ENCODE measurements at places on chromosomes 7 and 10.

DNA sequence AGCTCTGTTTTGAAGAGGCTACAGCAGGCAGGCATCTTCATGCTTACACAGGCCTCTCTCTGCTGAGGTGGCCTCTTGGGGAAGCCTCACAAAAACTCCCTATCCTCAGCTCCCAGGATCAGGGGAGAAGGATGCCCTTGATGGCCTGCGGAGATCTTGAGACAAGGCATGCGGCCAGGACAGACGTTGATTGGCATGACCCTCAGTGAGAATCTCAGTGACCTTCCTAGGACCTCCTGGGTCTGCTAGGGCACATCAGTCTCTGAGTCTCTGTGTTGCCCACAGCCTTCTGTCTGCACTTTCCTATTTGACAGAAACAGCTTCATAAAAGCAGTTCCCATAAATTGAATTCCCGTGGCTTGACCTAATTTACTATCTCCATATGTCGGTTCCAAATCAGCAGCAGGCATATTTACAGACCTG lies 1005.8 kb upstream of the C7orf33 start:
- no peak for DNase-seq

DNA sequence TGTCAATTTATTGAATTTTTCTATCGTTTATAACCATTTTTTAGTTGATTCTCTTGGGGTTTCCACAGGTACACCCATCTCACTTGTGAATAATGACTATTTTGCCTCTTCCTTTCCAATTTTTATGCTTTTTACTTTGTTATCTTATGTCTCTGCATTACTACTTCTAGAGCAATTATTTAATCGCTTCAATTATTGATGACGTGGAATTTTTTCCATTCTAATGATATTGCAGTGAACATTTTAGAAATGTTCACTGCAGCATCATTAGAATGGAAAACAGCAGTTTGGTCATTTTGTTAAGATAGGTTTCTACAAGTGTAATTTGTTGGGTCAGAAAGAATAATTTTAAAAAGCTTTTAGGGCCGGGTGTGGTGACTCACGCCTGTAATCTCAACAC lies 27.1 kb downstream of the FZD1 start:
- DNase-seq: no peak

GRCh38 chr7:7264306-7265040 lies 82.1 kb downstream of the C1GALT1 start:
- DNase-seq: no peak

DNA sequence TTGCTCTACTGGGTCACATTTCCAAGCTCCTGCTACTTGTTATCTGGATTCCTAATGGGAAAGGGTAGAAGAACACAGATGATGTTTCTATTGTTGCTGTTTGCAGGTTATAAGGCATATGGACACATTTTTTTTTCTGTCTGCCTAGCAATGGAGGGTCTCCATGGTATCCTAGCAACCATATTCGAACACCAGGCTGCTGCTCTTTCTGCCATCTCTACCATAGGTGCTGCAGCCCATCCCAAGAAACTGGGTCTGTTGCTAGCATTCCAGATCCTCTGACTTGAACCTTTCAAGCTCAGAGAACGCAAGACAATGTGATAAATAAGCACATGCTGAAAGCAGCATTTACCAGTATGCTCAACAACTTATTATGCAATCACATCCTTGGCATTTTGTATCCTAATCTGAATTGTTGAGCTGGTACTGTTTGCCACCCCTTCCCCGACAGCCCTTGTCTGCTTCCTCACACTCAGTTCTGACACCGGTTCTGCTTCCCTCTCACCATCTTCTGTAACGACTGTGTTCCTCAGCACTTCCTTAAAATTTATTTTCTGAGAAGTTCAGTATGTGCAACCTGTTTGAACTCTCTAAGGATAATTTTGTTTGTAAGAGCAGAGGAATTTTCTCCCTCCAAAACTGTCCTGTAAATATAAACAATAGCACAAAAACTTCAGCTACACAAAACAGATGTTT lies 6.2 kb downstream of the PRKG1 start:
- DNase-seq: no peak

All from astrocyte of the hippocampus (primary cell).